H1 (cell line): ENCODE measurements at places on chromosomes 4 and X. TPM values are rescaled to one million over a fixed set of nuclear protein-coding genes. Genes with fewer than 3 reads are reported as not detected.

PCDH18 gene
- total RNA-seq = 40.1 and 41.8 TPM in 2 replicates

ASB11 gene
- not detected in 2 replicates for total RNA-seq

F11 gene
- 0.54 and 0.99 TPM in 2 replicates for total RNA-seq

DNA sequence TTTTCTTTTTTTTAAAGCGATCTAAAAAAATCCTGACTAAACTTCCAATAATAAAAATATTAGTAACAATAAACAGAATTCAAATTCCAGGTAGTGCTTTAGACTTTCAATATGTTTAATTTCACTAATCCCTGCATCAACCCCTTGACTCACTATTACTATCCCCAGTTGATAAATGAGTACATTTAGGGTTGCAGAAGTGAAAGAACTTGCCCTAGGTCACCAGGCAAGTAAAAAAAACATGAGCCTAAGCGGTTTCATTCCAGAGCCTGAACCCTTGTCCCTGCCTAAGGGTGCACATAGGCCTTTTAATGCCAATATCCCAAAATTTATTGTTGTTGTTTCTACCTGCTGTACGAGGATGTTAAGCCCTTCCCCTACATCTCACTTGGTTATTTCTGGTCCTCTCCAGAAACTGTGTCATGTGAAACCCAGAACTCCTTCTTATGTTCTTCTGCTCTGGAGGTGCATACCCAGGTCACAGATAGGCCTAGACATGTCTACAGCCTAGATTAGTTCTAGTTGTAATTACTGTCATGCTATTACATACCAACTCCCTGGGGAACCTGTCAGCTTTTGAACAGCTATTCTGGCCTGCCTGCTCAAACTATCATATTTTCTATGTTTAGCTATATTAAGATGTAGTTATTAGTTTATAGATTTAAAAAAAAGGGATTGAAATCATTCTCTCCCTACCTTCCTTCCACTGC, 244.5 kb upstream of the PITX2 start:
- no peaks in the 10 kb centered on the region for H3K4me1 ChIP-seq
- no peak overlapping the region for H3K4me3 ChIP-seq
- H3K27me3 ChIP-seq = no peaks in the 10 kb centered on the region
- DNase-seq = no peak
- H3K27ac ChIP-seq = no peak overlapping the region

GRCh38 chr4:113760094-113760794, 1.3 kb downstream of the CAMK2D start:
- H3K27me3 ChIP-seq = peaks cover 5% of the 10 kb centered on the region
- no peaks in the 10 kb centered on the region for H3K36me3 ChIP-seq
- no peak for DNase-seq
- H3K27ac ChIP-seq = no peak overlapping the region
- H3K4me3 ChIP-seq = peak overlapping the region; percentile 79

- no peaks in the 10 kb centered on the region; the same call in 1 of the 2 replicates for H3K27me3 ChIP-seq
- H3K27ac ChIP-seq = no peak within 1 kb of the TSS
- no peaks in the 10 kb centered on the region for H3K36me3 ChIP-seq
- H3K4me3 ChIP-seq = peak within 1 kb of the TSS; percentile 95
These were observed at the start of gene TMEM35A for GRCh38 chrX:101078716-101079598. Gene TMEM35A (plus strand): TSS chrX:101078879. CDS start chrX:101079003, 124 bp downstream.

GRCh38 chrX:123989235-123989634, 27.7 kb downstream of the STAG2 start:
- no peak overlapping the region for H3K4me3 ChIP-seq
- H3K27ac ChIP-seq = no peak overlapping the region
- DNase-seq = no peak
- no peaks in the 10 kb centered on the region for H3K36me3 ChIP-seq

- no peaks in the 10 kb centered on the region for H3K27me3 ChIP-seq
- H3K36me3 ChIP-seq = no peaks in the 10 kb centered on the region
- no peak for DNase-seq
- H3K4me3 ChIP-seq = no peak overlapping the region
- H3K27ac ChIP-seq = no peak overlapping the region
These were observed 836.6 kb upstream of the PRKX start for GRCh38 chrX:4550018-4550417.
